ENCODE measurements at places on chromosomes 3 and 15.

- no peak for DNase-seq
Observed at GRCh38 chr15:40354408-40355171, 3.4 kb upstream of the DISP2 start.

GRCh38 chr3:54888162-54888561 lies 39.7 kb downstream of the LRTM1 start:
- DNase-seq: no peak

DNA sequence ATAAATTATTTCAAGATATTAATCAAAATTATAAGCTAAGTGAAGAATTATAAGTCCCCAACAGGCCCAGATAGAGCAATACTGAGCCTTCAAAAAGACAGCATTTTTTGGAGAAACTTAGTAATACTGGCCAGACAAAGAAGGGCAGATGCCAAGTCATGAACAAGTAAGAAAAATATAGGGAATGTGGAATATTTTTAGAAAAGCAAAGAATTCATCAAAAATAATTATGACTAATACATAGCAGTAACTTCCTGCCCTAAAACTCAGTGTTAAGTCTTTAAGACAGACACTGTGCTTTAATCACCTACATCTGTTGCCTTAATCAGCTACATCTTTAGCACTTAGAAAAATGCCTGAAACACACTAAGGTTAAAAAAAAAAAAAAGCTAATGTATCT lies 31.2 kb downstream of the DPH6 start:
- DNase-seq: no peak

- DNase-seq: no peak
Observed at GRCh38 chr15:78509726-78510312, 2.4 kb downstream of the HYKK start.

GRCh38 chr3:12287727-12288181 lies 1.1 kb upstream of the PPARG start:
- DNase-seq: peak; percentile 12

- peak; percentile 13 for DNase-seq
Observed at GRCh38 chr3:45881078-45882022, 5.0 kb upstream of the CCR9 start.

GRCh38 chr3:49867871-49868321 lies 1.8 kb downstream of the CAMKV start:
- DNase-seq: no peak
